ENCODE measurements at places on chromosomes 11 and 22. TPM values are rescaled to one million over a fixed set of nuclear protein-coding genes. Genes with fewer than 3 reads are reported as not detected.

Gene APOL4
- not detected for total RNA-seq

DNA sequence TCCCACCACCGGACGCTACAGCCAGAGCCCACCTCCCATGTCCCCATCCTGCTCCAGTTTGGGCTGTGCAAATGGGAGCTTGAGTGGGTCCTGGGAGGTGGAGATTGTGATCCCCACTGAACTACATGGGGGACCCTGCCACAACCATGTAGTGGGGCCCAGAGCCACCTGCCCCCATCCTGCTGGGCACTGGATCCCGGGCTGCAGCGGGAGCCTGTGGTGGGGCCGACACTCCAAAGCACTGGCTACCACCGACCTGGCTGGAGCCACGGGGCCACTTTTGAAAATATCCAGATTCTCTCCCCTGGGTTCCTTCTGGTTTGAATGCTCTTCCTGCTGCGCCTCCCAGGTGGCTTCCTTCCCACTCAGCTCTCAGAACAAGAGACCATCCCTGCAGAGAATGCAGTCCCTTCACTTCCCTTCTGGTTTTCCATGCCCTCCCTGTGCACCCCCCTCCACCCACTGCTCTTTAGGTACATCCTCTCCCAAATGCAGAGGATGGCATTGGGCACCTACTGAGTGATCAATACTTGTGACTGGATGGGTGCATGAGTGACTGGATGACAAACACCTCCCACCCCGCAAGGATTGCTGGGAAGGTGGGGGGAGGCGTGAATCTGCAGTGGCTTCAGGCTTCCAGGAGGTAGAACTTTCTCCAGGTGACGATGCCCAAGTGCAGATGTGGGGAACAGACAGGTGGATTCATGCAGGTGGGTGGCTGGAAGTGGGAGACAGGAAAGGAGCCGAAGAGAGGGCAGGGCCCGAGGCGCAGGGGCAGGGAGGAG is 846 bp upstream of the UNC93B1 start:
- no peak for DNase-seq
- H3K4me1 ChIP-seq = peaks cover 21% of the 10 kb centered on the region
- H3K27me3 ChIP-seq = no peaks in the 10 kb centered on the region
- no peak overlapping the region for H3K27ac ChIP-seq
- H3K4me3 ChIP-seq = peak overlapping the region; percentile 49
- peaks cover 7% of the 10 kb centered on the region for H3K36me3 ChIP-seq

Gene FAM83F
- total RNA-seq = not detected

- no peaks in the 10 kb centered on the region for H3K4me1 ChIP-seq
- H3K36me3 ChIP-seq = no peaks in the 10 kb centered on the region
- H3K4me3 ChIP-seq = no peak overlapping the region
- H3K27me3 ChIP-seq = no peaks in the 10 kb centered on the region
- no peak overlapping the region for H3K27ac ChIP-seq
Observed at GRCh38 chr22:44782363-44782963, 30.1 kb downstream of the ARHGAP8 start.

DNA sequence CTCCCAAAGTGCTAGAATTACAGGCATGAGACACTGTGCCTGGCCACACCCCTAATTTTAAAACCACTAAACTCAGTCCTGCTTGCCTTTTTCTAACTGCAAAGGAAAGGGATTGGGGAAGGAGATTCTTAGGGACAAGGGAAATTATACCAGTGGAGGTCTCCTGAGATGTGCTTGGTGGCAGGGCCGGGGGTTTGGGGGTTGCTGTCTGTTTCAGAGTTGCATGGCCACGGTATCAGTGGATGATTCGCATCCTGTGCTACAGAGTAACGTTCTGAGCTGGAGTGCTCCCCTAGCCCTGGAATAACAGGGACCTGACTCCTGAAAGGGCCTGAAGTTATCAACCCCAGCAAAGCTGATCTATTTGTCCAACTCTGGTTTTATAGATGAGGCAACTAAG is 846 bp upstream of the GPHA2 start:
- no peak overlapping the region for H3K4me3 ChIP-seq
- no peak overlapping the region for H3K27ac ChIP-seq
- H3K27me3 ChIP-seq = peaks cover 21% of the 10 kb centered on the region
- no peaks in the 10 kb centered on the region for H3K4me1 ChIP-seq
- DNase-seq = no peak

Gene RPS19BP1
- 263 TPM for total RNA-seq

GRCh38 chr22:48407256-48407955 is 1420.3 kb downstream of the BRD1 start:
- no peaks in the 10 kb centered on the region for H3K27me3 ChIP-seq
- H3K36me3 ChIP-seq = no peaks in the 10 kb centered on the region
- H3K27ac ChIP-seq = no peak overlapping the region
- no peak overlapping the region for H3K4me3 ChIP-seq
- no peak for DNase-seq
- H3K4me1 ChIP-seq = no peaks in the 10 kb centered on the region

DNA sequence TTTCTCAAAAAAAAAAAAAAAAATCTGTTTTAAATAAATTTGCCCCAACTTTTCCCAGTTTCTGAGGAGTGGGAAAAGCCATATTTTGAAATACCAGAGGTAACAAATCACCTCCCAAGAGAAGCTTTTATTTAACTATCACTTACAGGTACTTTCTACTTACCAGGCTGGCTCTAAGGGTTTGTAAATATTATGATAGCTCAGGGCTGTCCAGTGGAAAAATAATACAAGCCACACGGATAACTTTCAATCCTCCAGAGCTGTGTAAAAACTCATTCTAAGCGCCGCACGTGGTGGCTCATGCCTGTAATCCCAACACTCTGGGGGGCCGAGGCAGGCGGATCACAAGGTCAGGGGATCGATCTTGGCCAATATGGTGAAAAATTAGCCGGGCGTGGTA is 5.6 kb upstream of the SEC14L4 start:
- H3K4me1 ChIP-seq = no peaks in the 10 kb centered on the region
- DNase-seq = no peak
- H3K27me3 ChIP-seq = peaks cover 24% of the 10 kb centered on the region
- H3K36me3 ChIP-seq = no peaks in the 10 kb centered on the region

DNA sequence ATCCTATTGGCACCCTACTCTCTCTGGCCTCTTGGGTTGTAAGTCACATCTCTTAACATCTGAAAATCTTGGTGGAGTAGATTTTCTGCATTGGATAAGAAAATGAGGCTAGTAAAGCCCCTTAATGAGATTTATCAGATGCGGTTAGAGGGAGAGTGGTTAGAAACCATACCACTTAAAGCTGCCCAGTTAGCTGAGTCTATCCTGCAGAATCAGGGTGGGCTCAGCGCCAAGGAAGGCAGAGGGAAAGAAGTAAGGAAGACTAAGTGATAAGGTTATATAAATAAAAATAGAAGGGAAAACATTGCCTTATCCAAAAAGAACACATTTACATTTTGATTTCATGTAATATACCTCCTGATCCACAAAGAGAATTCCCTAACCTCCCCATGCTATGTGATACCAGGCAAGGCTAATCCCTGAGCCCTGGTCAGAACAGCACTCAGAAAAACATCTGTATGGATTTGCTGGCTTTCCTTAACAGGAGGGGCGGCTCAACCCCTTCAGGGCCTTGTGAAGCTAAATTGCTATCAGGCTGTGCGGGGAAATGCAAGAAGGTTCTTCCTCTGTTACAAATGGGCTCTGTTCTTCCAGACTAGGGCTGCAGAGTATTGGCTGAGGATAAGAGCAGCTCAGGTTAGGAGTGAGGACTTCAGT is 101.7 kb downstream of the SNX19 start:
- no peak overlapping the region for H3K4me3 ChIP-seq
- H3K4me1 ChIP-seq = no peaks in the 10 kb centered on the region
- no peaks in the 10 kb centered on the region for H3K36me3 ChIP-seq
- no peak overlapping the region for H3K27ac ChIP-seq
- DNase-seq = no peak

DNA sequence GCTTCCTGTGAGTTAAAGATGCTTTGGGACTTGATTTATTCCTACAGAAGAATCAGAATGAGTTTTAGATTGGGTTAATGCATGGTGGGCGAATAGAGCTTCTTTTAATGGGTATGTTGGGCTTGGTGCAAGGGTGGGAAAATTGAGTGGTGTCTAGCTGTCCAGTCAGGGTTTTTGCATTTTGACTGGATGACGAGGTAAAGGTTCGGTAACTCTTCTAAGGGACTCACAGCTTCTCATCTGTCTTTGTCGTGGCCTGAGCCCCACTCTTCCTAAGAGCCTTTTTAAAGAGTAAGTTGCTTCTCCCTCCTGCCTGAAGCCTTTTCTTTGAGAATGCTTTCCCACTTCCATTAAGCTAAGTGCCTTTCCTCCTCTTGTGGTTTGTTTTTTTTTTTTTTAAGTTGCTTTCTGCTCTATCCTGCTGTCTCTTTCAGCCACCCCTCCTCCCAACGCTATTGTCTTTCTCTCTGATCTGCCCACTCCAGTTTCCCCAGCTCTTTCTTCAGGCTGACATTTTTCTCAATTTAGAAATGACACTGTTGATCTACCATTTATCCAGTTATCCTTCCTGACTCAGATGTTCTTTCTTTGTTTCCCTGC is 1.1 kb downstream of the DPF2 start:
- peak overlapping the region; percentile 66 for H3K4me3 ChIP-seq
- peaks cover 42% of the 10 kb centered on the region for H3K36me3 ChIP-seq
- H3K4me1 ChIP-seq = peaks cover 13% of the 10 kb centered on the region
- H3K27me3 ChIP-seq = no peaks in the 10 kb centered on the region
- peak; percentile 76 for DNase-seq

- no peak for DNase-seq
- peaks cover 13% of the 10 kb centered on the region for H3K36me3 ChIP-seq
- no peak overlapping the region for H3K4me3 ChIP-seq
- no peak overlapping the region for H3K27ac ChIP-seq
Observed at GRCh38 chr11:12403122-12403996, 26.0 kb downstream of the PARVA start.

GRCh38 chr11:7893796-7894195 is 37.3 kb downstream of the OR10A6 start:
- no peak overlapping the region for H3K4me3 ChIP-seq
- H3K4me1 ChIP-seq = peaks cover 24% of the 10 kb centered on the region
- no peaks in the 10 kb centered on the region for H3K27me3 ChIP-seq
- no peak for DNase-seq
- no peak overlapping the region for H3K27ac ChIP-seq

GRCh38 chr11:11588243-11588642 is 33.6 kb downstream of the GALNT18 start:
- no peak overlapping the region for H3K27ac ChIP-seq
- DNase-seq = no peak

GRCh38 chr11:96306600-96306932 is 36.4 kb downstream of the MAML2 start:
- no peak for DNase-seq
- H3K27ac ChIP-seq = peak overlapping the region; percentile 96
- peak overlapping the region; percentile 4 for H3K4me3 ChIP-seq
- H3K27me3 ChIP-seq = no peaks in the 10 kb centered on the region

DNA sequence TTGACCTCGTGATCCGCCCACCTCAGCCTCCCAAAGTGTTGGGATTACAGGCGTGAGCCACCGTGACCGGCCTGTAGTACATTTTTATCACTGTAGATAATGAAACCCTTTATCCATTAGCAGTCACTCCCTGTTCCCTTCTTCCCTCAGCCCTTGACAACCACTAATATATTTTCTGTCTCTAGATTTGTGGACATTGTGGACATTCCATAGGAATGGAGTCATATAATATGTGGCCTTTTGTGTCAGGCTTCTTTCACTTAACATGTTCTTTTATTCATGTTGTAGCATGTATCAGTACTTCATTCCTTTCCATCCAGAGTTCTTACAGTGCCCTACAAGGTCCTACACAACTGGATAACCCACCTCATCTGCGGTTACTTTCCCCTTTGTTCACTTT is 30.5 kb downstream of the RRM1 start:
- DNase-seq = peak; percentile 17
- no peak overlapping the region for H3K4me3 ChIP-seq
- H3K36me3 ChIP-seq = peaks cover 96% of the 10 kb centered on the region
- no peaks in the 10 kb centered on the region for H3K4me1 ChIP-seq
- H3K27me3 ChIP-seq = no peaks in the 10 kb centered on the region

Gene GAS2
- 1.8 TPM for total RNA-seq

Gene RFPL1
- total RNA-seq = not detected

- H3K27me3 ChIP-seq = no peaks in the 10 kb centered on the region
- H3K4me1 ChIP-seq = peaks cover 36% of the 10 kb centered on the region
Observed at GRCh38 chr22:39967996-39968972, 8.1 kb downstream of the TMA7B start.

DNA sequence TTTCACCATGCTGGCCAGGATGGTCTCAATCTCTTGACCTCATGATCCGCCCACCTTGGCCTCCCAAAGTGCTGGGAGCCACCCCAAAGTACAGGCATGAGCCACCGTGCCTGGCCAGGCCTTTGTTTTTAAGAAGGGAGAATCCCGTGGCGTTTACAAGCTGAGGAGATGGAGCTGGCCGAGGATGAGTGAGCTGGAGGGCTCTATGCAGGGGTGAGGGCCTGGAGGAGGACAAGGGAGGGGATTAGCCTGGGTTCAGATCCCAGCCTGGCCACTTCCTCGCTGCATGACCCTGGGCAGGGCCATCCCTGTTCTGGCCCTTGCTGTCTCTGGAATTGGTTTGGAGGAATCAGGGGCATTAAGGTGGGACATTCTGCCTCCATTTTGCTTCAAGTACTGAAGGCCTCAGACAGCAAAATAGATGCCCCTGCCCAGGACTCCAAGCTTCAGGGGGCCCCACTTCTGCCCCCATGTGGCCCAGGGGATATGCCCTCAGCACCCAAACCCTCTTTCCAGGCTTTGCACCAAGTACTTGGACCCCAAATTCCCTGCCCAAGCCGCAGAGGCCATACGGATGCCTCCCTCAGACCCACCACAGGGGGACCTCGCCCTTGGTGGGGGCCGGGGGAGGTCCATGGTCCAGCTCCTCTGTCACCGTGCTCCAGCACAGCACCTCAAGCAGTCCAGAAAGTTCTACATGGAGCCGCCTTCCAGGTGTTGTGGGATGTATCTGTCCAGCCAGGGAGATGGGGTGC is 12.1 kb upstream of the LRP5 start:
- H3K4me3 ChIP-seq = no peak overlapping the region
- peaks cover 5% of the 10 kb centered on the region for H3K4me1 ChIP-seq
- no peaks in the 10 kb centered on the region for H3K36me3 ChIP-seq
- DNase-seq = no peak
- H3K27ac ChIP-seq = no peak overlapping the region

DNA sequence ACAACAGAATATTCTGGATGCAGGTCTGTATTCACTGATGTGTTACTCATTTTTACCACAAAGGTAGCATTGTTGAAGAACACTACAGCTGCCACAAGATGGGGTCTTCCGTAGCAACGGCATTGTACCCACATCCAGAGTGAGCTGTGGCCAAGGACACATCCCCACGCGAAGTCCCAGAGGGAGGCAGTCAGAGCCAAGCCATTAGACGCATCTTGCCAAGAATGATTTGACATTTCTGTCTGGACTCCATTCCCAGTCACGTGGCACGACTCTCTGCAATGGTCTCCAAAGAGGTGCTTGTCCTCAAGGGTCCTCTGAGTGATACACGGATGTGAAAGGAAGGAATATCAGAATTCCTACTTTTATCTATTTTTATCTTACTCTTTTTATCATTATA is 15.5 kb downstream of the OPCML start:
- H3K27ac ChIP-seq = no peak overlapping the region
- H3K36me3 ChIP-seq = no peaks in the 10 kb centered on the region
- H3K4me1 ChIP-seq = no peaks in the 10 kb centered on the region
- DNase-seq = no peak

GRCh38 chr11:130029137-130029536 is 26.5 kb upstream of the PRDM10 start:
- H3K4me3 ChIP-seq = no peak overlapping the region
- H3K27ac ChIP-seq = no peak overlapping the region
- H3K4me1 ChIP-seq = peaks cover 4% of the 10 kb centered on the region
- no peaks in the 10 kb centered on the region for H3K36me3 ChIP-seq
- no peak for DNase-seq

GRCh38 chr11:68460741-68461574 is at the start of gene PPP6R3:
TSS of gene PPP6R3 (plus strand) at chr11:68460752. CDS start at chr11:68537665, 76,913 bp downstream.
- DNase-seq = no peak
- peak within 1 kb of the TSS; percentile 94 for H3K27ac ChIP-seq
- peak within 1 kb of the TSS; percentile 100 for H3K4me3 ChIP-seq
- H3K27me3 ChIP-seq = no peaks in the 10 kb centered on the region
- peaks cover 43% of the 10 kb centered on the region for H3K36me3 ChIP-seq
- peaks cover 28% of the 10 kb centered on the region for H3K4me1 ChIP-seq
